GM23248 (cell line): ENCODE measurements at places on chromosomes 4 and X. TPM values are rescaled to one million over a fixed set of nuclear protein-coding genes. Genes with fewer than 3 reads are reported as not detected.

DNA sequence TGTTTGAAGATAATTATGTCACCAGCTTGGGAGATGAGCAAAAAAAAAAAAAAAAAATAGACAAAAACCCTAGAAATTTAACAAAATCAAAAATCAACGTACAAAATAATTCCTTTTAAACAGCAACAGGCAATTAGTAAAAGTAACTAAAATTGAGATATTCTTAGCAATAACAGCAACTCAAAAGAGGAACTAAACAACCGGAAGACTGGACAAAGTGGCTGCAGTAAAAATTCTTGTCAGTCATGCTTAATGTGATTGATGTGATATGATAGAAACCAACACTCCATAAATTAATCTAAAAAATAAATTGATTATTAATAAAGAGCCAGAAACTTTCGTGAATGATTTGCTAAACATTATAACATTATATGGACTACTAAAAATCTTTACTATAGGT lies 1534.6 kb upstream of the AGA start:
- no peak for DNase-seq

GRCh38 chr4:116413222-116413621 lies 672.2 kb downstream of the TRAM1L1 start:
- no peak for DNase-seq

Gene RS1
- total RNA-seq = not detected in 2 replicates

Gene C4orf51
- not detected in 2 replicates for total RNA-seq
